Stimulated activated CD4-positive, alpha-beta T cell treated with anti-CD3 and anti-CD28 coated beads, Interleukin-12 subunit alpha, Interleukin-12 subunit beta, amount 100 ng/mL, for 4 hours (primary cell): ENCODE measurements at places on chromosomes 7 and 10.
A peak's percentile ranks its signal among the peaks of the same experiment; 100 is the strongest.

DNA sequence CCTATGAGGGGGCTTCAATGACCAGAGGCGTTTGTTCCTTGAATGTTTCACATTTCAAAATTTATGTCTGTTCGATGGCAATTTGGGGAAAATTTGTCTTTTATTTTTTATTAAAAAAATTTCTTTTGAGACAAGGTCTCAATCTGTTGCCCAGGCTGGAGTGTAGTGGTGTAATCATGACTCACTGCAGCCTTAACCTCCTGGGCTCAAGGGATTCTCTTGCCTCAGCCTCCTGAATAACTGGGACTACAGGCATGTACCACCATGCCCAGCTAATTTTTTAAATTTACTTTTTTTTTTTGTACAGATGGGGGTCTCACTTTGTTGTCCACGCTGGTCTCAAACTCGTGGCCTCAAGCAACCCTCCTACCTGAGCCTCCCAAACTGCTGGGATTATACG, 39.7 kb downstream of the OTUD1 start:
- no peak for DNase-seq

DNA sequence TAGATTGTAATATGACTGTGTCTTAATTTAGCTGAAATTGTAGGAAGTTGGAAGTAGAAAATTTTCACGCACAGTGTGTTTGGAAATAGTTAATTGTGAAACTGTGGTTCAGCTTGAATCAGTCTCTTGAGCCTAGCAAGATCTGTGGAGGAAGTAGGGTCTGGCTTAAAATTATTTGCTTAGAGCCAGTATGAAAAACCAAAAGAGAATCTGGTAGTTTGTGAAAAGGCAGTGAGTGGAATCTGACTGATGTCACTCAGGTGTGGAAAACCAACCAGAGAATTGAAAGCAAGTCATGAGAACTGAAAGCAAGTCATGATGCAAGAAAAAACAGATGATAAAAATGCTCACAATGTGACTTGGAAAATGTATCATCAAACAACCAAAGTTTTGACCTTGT, 11.5 kb downstream of the LIPJ start:
- DNase-seq, result no peak

GRCh38 chr7:144437370-144438191, 34.1 kb upstream of the NOBOX start:
- peak; percentile 23 for DNase-seq

DNA sequence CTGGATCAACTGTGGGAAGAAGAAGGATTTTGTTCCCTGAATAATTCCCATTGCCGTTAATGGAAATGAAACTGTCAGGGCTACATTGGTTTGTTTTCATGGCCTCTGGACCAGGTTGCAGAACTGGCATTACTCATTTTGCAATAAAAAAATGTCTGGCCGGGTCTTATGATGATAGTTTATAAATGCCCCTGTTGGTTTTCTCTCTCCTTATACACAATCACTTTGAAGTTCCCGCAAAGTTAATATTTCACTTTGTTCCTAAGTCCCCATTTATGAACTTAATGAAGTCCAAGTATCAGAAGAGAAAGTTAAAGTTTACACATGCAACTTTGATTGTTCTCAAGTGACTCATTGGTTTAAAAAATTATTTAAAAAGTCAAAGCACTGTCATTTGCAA, 150.7 kb upstream of the PRR15 start:
- DNase-seq, result no peak

- no peak for DNase-seq
Measured at GRCh38 chr7:79984210-79984609, 150.4 kb upstream of the GNAI1 start.

DNA sequence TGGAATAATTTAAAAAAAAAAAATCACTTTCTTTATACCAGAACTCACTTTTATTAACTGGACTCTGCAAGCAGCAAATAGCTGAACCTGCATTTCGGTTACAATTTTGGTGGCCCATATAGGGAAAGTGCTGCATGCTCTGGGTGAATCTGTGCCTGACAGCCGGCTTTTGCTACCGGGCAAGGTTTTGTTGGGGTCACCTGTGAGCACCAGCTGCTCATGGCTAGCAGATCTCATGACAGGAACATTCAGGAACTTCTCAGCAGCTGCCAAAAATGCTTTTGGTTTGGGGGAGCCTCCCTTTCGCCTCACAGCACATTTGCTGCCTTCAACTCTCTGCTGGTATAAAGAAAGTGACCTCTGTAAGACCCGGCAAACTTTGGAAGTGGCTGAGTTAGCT, 13.2 kb upstream of the CREB3L2 start:
- no peak for DNase-seq

GRCh38 chr7:101333912-101334311, 12.3 kb upstream of the IFT22 start:
- DNase-seq, result no peak

- no peak for DNase-seq
Measured at GRCh38 chr10:89296220-89296648, 5.6 kb upstream of the IFIT2 start.

DNA sequence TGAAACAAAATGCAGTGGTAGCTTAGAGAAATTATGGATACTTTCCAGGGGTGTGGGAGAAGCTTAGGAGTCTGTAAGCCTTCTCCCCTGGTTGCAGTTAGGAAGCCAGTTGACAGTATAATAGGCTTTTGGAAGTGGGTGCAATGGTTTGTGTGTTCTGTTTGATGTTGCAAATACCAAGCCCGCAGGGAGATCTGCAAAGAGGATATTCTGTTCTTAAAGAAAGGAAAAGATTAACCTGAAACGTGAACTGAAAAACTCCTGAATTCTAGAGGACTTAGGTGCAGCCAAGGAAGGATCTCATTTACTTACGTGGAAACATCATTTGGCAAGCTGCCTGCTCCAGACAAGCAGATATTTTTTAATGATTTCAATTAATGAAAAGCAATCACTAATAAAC, 496.6 kb downstream of the AUTS2 start:
- DNase-seq, result no peak

DNA sequence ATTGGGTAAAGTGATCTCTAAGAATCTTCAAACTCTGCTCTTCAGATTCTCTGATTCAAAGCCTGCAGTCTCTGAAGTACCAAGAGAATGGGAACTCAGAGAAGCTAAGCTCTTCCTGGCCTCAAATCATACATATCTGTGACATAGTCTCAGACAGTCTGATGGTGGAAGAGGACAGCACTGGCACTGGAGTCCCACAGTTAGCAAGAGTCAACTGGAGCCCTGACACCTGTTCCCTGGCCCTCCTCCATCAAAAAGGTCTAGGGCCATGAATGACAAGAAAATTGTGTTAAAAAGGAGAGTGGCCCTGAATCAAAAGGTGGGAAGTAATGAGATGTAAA, 37.7 kb downstream of the PRSS2 start:
- DNase-seq, result no peak

DNA sequence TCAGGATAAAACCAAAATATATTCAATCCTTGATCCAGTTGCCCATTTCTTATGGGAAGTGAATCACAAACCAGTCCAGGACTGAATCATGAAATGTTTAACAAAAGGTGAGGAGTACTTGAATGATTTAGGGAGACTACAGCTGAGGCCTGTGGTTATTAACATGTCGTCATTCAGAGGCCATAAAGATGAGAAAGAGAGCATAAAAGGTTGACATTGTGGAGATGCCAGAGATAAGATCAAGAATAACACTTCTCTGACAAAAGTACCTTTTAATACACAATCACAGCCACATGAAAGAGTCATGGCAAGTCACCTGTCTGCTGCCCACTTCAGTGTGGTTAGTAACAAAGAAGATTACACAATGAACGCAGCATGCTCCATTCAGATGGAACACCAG, 1195.7 kb upstream of the SORCS1 start:
- DNase-seq, result no peak

- DNase-seq, result no peak
Measured at GRCh38 chr10:111151595-111152307, 74.9 kb downstream of the ADRA2A start.

DNA sequence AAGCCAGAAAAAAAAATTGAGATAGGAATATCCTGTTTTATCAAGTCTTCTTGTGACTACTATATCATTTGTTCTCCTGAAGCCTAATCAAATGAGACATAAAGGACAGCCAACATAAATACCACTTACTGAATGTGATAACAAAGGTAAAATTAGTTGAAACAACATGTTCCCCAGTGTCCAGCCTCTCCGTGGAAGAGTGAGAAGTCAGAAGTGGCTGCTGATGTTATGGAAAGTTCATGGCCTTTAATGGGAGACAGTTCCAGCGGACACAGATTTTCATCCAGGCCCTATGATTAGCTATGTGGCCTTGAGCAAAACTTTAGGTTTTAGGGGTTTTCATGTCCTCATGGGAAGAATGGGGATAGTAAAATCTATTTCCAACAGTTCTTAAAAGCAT, 724.3 kb downstream of the SUGCT start:
- no peak for DNase-seq

DNA sequence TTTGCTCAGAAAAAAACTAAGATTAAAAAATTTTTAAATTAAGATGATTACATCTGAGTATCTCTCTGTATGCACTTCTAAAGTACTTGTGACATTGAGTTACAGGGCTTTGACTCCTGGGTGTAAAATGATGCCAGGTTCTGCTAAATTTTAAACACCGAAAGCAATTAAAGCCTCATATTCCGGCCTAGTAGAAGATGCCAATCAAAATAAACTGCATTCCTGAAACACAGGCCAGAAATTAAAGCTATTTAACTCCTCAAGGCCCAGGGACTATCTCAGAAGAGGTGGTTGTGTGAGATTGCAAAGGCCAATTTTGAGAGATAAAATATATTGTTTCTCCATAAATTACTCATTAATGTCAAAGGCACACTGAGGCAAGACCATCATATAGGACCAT, 388.3 kb downstream of the KIF20B start:
- DNase-seq, result no peak

DNA sequence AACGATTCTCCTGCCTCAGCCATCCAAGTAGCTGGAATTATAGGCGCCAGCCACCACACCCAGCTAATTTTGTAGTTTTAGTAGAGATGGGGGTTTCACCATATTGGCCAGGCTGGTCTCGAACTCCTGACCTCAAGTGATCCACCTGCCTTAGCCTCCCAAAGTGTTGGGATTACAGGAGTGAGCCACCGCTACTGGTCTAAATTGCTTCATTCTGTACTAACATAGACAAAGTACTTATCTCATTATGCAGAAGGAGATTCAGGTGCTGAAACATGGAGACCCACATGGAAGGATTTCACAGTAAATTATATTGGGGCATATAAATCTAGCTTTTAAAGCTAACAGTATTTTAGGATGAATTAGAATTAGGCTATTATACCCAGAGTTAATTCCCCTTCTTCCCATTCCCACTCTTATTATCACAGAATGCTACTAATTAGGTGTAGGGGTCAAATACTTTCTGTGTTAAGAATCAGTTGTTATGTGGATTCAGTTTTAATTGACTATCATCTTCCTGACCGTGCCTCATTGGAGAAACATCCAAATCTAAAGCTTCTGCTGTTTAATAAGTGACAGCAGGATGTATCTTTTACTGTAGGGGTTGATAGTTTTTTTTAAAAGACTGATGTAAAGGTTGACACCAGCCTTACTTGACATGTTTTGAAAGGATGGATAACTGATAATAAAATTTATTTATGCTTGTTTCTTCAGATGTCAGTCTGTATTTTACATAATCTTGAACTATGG, 27.2 kb downstream of the ADK start:
- DNase-seq, result no peak

DNA sequence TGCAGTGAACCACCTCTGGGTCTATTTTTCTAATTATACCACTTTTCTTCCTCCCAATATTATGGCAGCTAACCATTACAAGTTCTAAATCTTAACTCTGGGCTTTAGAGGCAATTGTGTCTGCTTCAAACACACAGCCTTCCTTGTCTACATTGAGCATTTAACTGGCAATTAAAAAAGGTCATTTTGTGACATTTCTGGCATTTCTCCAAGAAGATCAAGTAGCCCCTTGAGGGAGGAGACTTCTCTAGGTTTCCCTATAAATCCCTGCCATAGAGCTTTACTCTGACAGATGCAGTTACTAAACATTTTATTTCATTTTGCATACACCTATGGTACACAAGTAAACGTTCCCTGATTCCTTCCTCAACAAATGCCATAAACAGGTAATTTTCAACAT, 33.4 kb upstream of the FAM133B start:
- DNase-seq, result no peak

DNA sequence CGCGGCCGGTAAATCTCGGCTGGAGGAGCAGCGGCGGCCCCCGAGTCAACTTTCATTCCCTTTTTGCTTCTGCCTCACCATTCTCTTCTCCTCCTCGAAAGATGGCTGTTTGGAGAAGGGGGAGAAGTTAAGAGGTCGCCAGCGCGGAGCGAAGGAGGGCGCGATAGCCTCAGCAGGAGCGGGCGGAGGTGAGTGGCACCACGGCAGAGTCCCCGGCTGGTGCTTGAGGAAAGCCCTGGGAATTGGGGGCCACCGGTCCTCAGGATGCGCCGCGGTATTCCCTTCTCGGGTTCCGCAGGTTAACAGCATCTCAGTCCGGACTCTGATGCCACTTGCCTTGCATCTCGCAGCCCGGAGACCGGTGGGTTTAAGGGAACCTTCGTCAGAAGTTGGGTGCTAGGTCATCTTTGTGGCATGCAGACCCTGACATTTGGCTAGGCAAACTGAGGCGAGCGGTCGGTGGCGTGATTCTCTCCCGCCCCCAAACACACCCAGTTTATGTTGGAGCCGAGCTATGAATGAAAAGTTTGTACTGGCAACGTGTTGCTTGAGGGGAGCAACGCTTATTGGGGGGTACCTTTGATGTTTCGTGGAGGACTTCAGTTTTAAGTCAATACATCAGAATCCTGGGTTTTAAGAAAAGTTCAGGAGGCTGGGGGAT, 59.5 kb upstream of the PRPS1L1 start:
- no peak for DNase-seq

GRCh38 chr7:80533287-80533686, 21.4 kb upstream of the GNAT3 start:
- DNase-seq, result no peak

- DNase-seq, result no peak
Measured at GRCh38 chr10:132141076-132141475, 45.7 kb upstream of the DPYSL4 start.

GRCh38 chr7:80881351-80881900, 37.4 kb downstream of the SEMA3C start:
- DNase-seq, result no peak

- no peak for DNase-seq
Measured at GRCh38 chr7:90994601-90995000, 269.6 kb upstream of the FZD1 start.

- DNase-seq, result no peak
Measured at GRCh38 chr10:111081595-111081994, 4.8 kb downstream of the ADRA2A start.

- DNase-seq, result no peak
Measured at GRCh38 chr7:159318682-159319351, 174.2 kb upstream of the VIPR2 start.

GRCh38 chr7:151261529-151261928, 13.0 kb upstream of the SMARCD3 start:
- no peak for DNase-seq

GRCh38 chr10:33267708-33268107, 66.8 kb downstream of the NRP1 start:
- DNase-seq, result no peak
